ENCODE measurements at places on chromosomes 16 and 17.

GRCh38 chr17:28957992-28958355 is 6.7 kb upstream of the PHF12 start:
- no peak for DNase-seq

GRCh38 chr16:53129281-53130158 is 74.7 kb downstream of the CHD9 start:
- DNase-seq = no peak

GRCh38 chr16:14629612-14629918 is 495 bp downstream of the PARN start:
- DNase-seq = no peak

GRCh38 chr16:89709166-89709565 is 7.7 kb upstream of the SPATA2L start:
- DNase-seq = no peak

- no peak for DNase-seq
Observed at GRCh38 chr16:76351441-76351840, 74.2 kb downstream of the CNTNAP4 start.

GRCh38 chr16:86215233-86215978 is 294.9 kb upstream of the FOXF1 start:
- no peak for DNase-seq

DNA sequence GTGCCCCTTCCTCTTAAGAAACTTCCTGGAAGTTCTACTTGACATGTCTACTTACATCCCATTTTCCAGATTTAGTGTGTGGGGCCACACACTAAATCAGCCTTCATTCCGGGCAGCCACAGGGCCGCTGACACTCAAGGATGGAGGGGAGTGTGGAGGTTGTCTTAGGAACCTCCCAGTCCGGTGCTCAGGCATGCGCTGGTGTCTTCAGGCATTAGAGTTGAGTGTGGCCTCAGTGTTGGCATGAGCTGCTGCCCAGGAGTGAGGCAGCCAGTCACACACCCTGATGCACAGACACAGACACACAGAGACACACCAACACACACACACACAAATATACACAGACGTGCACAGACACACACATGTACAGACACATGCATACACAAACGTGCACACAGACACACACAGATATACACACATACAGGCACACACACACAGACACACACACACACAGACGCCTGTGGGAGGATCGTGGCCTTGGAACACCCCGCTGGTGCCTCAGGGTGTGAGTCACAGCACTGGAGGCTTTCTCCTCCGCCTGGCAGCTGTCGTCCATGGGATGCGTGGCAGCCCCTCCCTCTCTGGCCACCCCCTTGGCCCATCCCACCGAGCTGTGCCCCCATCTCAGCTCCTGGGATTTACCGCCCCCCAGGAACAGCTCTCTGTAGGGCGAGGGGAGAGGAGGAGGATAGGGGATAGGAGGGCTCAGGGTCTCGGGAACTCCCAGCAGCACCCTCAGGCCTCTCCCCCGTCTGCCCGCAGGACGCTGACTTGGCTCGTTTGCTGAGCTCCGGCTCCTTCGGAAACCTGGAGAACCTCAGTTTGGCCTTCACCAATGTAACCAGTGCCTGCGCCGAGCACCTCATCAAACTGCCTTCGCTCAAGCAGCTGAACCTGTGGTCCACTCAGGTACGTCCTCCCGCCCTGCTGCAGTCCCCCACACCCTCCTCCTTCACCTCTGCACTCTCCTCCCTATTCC is 75.6 kb upstream of the PLCG2 start:
- DNase-seq = no peak

DNA sequence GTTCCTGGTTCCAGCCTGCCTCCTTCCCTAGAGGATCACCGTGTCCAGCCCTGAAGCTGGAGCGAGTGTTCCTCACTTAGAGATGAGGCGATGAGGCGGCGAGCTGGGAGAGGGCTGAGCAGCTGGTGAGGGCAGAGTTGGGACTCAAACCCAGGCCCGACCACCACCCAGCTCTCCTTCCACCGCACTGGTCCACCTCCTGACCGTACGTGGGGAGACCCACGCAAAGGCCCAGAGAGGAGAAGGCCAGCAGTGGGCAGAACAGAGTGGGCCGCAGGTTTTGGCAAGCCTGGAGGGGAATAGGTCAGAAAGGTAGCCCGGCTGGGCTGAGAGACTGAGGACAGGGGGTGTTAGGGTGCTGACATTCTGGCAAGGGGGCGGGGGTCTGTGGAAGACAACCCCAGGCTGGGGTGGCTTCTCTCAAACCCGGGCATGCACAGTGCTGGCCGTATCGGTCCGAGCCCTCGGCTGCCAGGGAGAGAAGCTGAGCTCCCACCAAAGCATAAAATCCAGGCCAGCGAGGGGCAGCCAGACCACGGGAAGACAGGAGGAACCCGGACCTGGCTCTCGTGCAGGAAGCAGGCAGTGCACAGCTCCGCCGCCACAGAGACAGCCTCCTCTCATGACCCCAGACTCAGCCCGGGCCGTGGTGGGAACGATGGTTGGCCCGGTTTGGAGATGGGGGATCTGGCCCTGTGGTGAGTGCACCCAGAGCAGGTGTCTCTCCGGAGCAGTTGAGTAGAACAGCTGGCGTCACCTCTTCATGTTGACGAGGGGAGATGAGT is 24.9 kb downstream of the MLYCD start:
- no peak for DNase-seq

DNA sequence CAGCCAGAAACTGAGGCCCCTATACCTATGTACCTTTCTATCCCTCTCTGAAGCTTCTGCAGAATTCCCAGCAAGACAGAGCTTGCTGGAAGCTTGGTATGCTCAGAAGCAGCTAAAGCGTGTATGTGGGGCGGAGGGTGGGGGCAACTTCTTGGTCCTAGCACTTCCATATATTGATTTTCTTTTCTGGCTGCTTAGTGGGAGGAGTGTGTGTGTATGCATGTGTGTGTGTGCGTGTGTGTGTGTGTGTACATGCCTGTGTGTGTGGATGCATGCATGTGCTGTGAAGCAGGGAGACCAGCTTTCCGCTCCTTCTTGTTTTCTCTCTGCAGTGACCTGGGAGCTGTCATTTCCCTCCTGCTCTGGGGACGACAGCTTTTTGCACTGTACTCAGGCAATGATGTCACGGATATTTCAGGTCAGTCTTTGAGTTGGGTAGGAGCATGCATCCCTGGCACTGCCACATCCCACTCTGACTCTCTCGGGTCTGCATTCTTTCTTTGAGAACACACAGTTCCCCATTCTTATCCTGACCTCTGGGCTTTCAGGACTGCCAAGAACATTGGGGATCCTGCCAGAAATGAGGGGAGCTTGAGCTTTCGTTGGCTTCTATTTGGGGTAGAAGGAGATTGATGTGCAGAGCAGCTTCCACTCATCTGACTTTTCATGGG is 10.7 kb downstream of the HPR start:
- DNase-seq = no peak

GRCh38 chr17:4969047-4969550 is 1.5 kb upstream of the SPAG7 start:
- peak; percentile 51 for DNase-seq

DNA sequence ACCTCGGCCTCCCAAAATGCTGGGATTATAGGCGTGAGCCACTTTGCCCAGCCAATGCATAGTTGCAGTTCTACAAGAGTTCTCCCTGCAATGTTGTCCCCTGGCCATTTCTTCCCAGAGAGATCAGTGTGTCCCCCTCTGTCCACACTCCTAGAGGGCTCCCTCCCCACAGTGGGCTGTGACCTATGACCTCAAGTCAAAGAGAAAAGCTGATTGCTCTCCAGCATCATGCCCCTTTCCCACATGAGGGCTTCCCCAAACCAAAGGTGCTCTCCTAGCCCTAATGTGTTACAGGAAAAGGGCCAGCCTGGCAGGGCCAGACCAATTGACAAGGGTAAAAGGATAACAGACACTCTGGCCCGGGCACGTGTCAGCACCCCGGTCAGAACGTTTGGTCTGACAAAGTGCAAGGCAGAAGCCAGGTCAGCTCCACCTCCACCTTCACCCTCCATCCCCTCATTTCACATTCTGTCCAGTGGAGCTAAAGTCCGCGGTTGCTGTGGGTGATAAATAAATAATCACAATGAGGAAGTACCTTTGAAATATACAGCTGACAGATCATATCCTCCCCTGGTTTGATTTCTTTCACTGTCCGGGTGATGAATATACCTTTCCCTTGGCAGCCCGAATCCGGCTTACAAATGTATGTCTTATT is 17.8 kb downstream of the TTLL6 start:
- no peak for DNase-seq

Data from activated naive CD4-positive, alpha-beta T cell treated with anti-CD3 and anti-CD28 coated beads, Interleukin-2, amount 50 U/mL, for 16 hours (primary cell).